KBM-7 (cell line): ENCODE measurements at places on chromosomes 3 and 15.

- DNase-seq: no peak
Observed at GRCh38 chr3:100966807-100967206, 26.4 kb downstream of the ABI3BP start.

- no peak for DNase-seq
Observed at GRCh38 chr15:70516408-70517193, 246.8 kb downstream of the UACA start.

GRCh38 chr15:37130356-37130755 is 30.0 kb upstream of the MEIS2 start:
- DNase-seq: no peak

DNA sequence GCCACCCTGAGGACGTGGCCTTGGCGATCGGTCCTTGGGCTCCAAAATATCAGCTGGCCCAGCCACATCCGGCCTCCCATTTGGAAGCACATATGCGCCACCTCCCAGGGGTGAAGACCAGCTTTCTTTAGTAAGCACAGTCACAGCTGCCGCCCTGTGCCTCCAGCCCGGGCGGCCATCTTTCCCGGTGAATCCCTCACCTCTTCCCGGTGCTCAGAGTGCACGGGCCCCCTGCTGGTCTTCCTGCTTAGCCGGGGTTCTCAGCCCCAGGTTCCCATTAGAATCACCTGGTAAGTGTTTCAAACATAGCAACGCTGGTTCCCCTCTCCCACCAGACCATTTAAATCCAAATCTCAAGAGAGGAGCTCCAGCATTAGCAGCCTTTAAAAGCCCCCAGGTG is 232.2 kb downstream of the VPS13C start:
- DNase-seq: no peak

GRCh38 chr15:70034141-70034540 is 63.6 kb downstream of the TLE3 start:
- DNase-seq: no peak

- DNase-seq: no peak
Observed at GRCh38 chr15:99976811-99977271, 243.6 kb upstream of the LYSMD4 start.

DNA sequence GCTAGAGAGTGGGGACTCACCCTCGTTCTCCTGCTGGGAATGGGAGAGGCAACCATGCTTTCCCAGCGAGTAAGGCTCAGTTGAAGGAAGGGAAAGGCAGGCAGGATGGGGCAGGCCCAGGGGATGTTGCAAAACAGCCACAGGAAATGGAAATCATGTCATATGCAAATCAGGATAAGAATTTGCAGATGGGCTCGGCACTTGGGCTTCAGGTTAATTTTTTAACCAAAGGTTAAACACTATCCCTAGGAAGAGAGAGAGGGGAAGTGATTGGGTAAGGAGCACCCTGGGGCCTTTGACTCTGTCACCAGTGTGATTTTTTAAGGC is 14.6 kb upstream of the PLA2G4E start:
- peak; percentile 14 for DNase-seq

DNA sequence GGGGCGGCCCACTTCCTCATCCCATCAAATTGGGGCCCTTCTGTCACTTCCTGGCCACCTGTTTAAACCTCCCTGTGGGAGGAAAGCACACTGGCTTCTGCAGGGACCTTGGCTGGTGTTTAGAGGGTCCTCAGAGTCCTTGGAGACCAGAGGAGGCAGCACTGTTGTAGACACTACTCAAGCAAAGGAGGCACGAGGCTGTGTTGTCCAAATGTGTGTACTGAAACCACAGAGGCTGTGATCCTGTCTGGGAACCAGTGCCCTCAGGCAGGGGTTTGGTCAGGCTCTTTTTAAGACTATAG is 12.4 kb upstream of the SEC13 start:
- no peak for DNase-seq
